ENCODE measurements at places on chromosomes 11 and 22. TPM values are rescaled to one million over a fixed set of nuclear protein-coding genes. Genes with fewer than 3 reads are reported as not detected.

AQP11 gene
- 0.64 TPM for total RNA-seq

IGLL1 gene
- total RNA-seq, result not detected

APOL2 gene
- total RNA-seq, result 34.3 TPM

MMP1 gene
- total RNA-seq, result not detected

SEPTIN3 gene
- total RNA-seq, result not detected

KRTAP5-1 gene
- total RNA-seq, result not detected

TTC36 gene
- total RNA-seq, result 30.4 TPM

TTC17 gene
- total RNA-seq, result 60.3 TPM

SAMM50 gene
- 23.6 TPM for total RNA-seq

RPS6KA4 gene
- 81.5 TPM for total RNA-seq

MYEOV gene
- not detected for total RNA-seq

MOGAT2 gene
- total RNA-seq, result not detected

OTOG gene
- not detected for total RNA-seq

CYP2R1 gene
- total RNA-seq, result 40.1 TPM

ALKBH8 gene
- 0.32 TPM for total RNA-seq

ZBED4 gene
- 10.1 TPM for total RNA-seq

MMP8 gene
- total RNA-seq, result not detected

RANBP1 gene
- 302 TPM for total RNA-seq

A4GALT gene
- total RNA-seq, result 85.1 TPM

RELT gene
- 25.7 TPM for total RNA-seq

CASP1 gene
- total RNA-seq, result not detected

DNA sequence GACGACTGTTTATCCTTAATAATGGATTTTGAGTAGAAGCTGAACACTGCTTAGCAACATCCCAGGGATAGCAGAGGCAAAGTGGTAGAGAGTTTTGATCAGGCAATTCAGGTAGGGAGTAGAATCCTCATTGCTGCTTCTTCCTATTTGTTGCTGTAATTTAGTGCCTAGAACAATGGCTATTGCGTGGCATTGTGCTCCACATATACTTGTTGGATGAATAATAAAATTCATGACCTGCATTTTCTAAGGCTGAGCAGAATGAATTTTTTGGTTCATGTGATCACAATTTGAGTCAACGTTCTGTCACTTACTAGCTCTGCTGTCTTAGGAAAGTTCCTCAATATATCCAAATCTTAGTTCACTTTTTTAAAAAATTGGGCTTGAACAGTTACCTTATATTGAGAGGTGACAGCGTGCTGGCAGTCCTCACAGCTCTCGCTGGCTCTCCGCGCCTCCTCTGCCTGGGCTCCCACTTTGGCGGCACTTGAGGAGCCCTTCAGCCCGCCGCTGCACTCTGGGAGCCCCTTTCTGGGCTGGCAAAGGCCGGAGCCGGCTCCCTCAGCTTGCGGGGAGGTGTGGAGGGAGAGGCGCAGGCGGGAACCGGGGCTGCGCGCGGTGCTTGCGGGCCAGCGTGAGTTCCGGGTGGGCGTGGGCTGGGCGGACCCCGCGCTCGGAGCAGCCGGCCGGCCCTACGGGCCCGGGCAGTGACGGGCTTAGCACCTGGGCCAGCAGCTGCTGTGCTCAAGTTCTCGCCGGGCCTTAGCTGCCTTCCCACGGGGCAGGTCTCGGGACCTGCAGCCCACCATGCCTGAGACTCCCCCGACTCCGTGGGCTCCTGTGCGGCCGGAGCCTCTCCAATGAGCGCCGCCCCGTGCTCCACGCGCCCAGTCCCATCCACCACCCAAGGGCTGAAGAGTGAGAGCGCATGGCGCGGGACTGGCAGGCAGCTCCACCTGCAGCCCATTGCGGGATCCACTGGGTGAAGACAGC is 350.6 kb downstream of the ETS1 start:
- DNase-seq, result no peak

DNA sequence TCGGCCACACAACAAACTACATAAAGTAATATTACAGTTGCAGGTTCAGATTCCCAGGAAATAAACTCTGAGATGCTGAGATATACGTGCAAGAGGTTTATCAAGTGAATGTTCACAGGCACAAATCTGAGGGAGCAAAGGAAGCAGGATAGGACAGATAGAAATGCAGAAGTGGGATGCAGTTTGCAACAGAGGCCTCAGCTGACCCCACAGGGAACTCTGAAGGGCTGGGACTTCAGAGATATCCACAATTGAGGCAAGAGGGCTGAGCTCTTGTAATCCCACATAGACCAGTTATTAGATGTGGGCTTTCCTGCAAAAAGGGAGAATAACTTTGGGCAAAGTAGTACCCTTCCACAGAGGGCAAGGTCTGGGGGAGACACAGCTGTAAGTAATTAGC is 25.4 kb upstream of the ARHGAP20 start:
- no peak for DNase-seq

GRCh38 chr11:109338131-109338530 is 83.9 kb upstream of the C11orf87 start:
- no peak for DNase-seq

DNA sequence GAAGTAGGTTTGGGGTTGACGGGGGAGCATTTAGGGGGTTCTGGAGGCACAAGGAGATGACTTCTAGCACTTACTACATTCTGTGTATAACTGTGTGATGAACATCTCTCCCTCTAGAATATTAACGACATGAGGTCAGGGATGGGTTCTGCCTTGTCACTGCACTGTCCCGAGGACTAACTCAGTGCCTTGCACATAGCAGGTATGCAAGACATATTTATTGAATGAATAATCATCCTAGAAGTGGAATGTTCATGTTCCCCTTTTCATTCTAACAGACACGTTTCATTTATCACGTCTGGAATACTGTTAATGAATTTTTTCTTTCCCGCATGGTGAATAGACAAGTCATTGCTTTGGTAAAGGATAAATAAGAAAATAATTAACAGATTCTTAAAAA is 12.6 kb downstream of the SYT13 start:
- no peak for DNase-seq

DNA sequence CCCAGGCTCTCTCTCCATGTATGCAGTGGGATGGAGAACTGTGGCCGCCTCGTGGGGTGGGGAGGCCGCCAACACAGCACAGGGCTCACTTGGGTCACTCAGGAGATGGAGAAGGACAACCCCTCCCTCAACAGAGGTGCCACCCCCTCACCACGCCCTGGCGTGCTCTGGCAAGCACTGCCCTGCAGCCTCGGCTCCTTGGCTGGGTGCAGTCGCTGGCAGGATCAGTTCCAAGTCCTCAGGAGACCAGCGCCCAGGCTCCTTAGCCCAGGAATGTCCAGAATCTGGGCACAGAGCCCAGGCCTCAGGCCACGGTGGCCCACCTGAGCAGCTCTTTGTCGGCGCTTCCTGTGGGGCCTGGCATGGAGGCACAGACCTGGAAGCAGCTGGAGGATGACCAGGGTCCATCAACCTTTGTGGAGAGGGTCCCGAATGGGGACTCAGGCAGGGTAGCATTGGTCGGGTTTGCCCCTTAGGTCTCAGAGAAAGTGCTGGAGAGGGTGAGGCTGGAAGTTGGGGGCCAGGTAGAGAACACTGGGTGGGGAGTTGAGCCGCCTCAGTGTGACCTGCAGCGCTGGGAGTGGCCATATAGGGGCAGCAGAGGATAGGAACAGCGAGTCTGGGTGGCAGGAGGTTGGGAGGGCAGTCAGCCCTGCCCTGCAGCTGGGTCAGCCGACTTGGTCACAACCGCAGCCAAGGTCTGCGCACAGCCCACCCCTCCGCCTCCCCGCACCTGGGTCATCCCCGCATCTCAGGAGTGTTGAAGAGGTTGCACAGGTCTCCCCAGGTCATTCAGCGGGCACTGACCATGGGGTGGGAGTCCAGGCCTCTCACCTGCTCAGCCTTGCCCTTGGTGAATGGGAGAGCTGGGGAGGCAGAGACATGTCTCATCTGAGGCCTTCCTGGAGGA is 8.2 kb downstream of the SUSD2 start:
- no peak for DNase-seq

DNA sequence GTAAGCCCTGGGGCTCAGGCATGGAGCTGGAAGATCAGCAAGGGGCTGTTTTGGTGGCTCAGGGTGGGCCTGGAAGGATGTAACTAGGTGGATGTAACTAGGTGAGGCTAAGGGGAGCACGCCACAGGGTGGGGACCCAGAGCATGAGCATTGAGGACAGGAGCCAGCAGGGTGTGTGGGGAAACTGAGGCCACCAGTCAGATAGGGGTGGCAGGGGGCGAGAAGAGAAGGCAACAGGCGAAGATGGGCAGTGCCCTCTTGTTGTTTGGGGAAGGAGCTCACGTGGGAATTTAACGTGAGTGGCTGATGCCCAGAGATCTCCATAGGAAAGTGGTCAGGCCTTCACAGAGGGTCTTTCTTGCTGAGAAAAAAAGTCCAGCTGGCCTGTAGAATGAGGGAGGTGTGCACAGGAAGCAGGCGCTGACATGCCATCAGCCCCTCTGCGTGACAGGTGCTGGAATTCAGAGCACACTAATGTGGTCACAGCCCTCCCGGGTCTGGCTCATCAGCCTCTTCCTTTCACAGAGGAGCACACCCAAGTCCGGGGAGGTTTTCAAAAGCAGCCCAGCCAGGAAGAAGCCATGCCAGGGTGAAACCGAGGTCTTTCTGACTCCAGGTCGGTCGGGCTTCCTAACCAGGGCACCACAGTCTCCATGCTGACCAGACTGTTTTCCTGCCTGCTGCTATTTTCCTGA is 54.6 kb upstream of the PAX6 start:
- DNase-seq, result no peak

DNA sequence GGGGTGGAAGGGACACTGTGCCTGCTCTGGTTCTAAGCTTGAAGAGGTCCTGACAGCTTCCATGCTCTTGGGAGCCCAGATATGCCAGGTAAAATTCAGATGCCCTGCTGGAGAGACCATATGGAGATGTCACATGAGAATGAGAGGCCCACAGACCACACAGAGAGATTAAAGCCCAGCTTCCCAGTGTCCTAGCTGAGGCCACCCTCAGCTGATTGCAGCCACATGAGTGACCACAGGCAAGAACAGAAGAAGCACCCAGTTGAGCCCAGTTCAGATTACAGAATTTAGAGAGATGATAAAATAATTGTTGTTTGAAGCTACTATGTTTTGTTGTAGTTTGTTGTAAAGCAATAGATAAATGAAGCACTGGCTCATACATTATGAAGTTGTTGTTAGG is 14.4 kb upstream of the PVALB start:
- no peak for DNase-seq

DNA sequence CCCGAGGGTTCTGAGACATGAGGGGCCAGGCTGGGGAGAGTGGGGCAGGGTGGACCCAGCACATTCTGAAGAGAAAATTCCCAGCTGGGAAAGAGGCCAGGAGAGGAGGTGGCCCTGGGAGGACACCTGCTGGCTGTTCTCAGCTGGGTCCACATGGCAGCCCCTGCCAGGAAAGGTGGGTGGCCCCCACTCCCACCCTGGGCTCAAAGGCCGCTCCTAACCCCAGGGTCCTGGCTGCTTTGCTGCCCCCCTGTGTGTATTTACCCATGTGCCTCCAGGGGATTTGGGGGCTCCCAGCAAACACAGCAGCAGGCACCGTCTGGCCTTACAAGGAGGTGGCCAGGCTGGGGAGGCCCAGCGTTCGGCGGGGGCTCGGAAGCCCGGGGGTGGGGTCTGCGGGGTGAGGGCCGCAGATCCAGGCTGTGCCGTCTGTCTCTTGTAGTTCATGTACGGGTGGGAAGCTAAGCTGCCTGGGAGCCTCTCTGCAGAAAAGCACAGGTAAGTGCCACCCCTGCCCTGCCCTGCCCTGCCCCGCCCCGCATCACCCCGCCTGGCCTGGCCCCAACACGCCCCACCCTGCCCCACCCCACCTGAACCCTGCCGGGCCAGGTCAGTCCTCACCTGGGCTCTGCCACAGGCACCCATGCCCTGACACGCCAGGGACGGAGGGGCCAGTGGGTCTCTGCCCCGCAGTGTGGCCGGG is 10.6 kb downstream of the MUC5B start:
- no peak for DNase-seq

- DNase-seq, result no peak
Observed at GRCh38 chr11:93330446-93330984, at the start of gene DEUP1. TSS of gene DEUP1 (plus strand) at chr11:93330742. CDS start at chr11:93332260, 1,518 bp downstream.

DNA sequence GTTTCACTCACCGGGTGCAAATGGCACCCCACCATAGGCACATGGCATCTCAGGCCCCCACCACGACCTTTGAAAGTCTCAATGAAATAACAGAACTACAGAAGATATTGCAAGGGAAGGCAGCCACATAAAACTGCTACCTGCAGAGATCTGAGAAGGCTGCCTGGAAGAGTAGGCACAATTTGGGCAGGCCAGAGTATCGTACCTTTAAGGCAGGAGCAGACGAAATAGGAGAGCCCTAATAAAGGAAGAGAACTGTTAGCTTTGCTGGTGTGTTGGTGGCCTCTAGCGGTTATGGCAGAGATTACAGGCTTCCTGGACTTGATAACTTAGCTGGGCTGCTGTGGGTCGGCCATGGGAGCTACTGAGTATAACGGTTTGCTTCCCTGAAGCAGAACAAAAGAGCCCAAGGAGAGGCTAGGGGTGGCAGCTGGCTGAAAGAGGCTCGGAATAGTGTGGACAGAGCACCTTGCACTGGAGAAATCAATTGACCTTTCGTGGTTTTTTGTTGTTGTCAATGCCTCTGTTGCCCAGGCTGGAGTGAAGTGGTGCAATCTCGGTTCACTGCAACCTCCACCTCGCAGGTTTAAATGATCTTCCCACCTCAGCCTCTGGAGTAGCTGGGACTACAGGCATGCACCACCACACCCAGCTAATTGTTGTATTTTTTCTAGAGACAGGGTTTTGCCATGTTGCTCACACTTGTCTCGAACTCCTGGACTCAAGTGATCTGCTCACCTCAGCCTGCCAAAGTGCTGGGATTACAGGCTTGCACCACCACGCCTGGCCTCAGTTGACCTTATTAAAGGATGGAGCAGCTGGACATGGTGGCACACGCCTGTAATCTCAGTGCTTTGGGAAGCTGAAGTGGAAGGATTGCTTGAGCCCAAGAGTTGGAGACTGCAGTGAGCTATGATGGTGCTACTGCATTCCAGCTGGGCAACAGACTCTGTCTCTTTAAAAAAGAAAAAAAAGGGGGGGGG is 4.8 kb downstream of the SDF2L1 start:
- DNase-seq, result no peak

DNA sequence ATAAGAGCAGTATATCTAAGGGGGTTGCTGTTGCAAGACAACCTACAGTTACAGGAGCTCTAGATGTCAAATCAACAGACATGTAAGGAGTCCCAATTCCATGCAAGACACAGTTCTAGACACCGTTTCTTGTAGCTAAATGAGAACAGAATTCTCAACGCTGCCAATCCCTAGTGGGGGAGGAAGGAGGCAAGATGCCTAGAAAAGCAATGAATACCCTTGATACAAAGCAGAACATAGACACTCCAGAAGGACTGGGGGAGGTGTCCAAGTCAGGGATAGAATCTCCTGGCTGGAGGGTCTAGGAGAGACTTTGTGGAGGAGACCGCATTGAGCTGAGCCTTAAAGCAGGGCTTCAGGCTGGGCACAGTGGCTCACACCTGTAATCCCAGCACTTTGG is 280.2 kb downstream of the BUD13 start:
- no peak for DNase-seq

- DNase-seq, result no peak
Observed at GRCh38 chr22:46528121-46528610, 9.3 kb downstream of the CELSR1 start.

GRCh38 chr11:112293614-112294013 is 33.0 kb upstream of the PLET1 start:
- DNase-seq, result peak; percentile 58

- peak; percentile 82 for DNase-seq
Observed at GRCh38 chr22:41532908-41533825, 11.1 kb downstream of the POLR3H start.

- DNase-seq, result no peak
Observed at GRCh38 chr22:28710576-28711191, 30.9 kb downstream of the CHEK2 start.
